ENCODE measurements at places on chromosomes 4 and X.

- DNase-seq = no peak
Observed at GRCh38 chr4:89614155-89614554, 222.8 kb downstream of the SNCA start.

DNA sequence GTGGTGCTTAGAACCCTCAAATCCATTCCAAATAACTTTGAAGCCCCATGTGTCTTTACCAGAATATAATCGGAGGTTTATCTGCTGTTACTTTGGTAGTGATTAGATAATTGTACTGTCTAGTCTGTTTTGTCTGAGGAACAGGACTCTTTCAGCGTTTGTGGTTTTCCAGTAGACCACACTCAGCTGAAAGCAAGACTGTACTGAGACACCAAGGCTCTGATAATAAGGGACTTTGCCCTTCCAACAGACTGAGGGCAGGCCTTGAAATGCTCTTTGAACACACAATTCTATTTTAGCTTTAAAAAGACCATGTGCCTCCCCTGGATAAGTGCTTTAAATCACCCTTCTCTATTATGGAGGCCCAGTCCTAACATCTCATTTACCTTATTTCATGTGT is 76.1 kb downstream of the KLHL8 start:
- DNase-seq = no peak

- no peak for DNase-seq
Observed at GRCh38 chr4:42293967-42294813, 103.1 kb upstream of the SHISA3 start.

- DNase-seq = no peak
Observed at GRCh38 chrX:15956681-15957080, 102.1 kb upstream of the AP1S2 start.

- DNase-seq = no peak
Observed at GRCh38 chr4:122692641-122693520, 39.6 kb upstream of the BBS12 start.

GRCh38 chrX:75748431-75748830 is 36.6 kb downstream of the MAGEE2 start:
- DNase-seq = no peak

DNA sequence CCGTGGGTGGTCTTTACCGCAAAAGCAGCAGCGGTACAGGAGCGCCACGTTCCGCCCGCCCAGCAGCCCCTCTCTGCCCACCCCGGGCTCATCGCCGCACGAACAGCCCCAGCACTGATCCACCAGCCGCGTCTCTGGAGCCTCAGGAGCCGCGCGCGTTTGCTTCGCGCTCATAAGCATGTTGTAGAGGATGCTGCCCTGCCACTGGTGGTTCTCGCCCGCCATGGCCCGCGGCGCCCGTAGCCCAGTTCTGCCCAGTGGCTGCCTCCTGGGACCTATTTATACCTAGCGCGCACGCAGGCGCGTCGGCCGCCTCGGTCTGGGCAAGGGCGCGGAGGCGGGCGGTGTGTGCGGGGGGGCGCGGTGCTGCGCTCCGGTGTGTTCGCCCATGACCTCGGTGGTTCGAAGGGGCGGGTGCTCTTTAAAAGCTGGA is at the start of gene NR0B1:
NR0B1 (minus strand) TSS at position 252 of the 433 bp plus-strand sequence; CDS start at position 225, 27 bp downstream.
- DNase-seq = no peak

DNA sequence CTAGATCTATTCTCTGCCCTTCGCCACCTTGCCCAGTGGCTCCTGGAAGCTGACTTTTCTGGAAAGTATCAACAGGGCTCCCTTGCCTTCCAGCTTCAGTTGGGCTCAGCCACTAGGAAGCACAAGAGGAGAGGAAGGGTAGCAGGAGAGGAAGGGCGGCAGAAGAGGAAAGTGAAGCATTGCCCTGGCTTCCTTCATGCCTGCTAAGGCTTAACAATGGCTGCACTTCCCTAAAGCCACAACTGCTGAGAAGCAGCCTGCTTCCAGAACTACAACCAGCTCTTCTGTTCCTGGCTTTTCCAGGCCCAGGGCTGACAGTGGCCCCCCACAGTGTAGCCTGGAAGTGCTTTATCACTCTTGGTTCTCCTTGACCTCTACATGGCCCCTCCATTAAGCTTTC is 29.1 kb upstream of the PGM2 start:
- DNase-seq = no peak

DNA sequence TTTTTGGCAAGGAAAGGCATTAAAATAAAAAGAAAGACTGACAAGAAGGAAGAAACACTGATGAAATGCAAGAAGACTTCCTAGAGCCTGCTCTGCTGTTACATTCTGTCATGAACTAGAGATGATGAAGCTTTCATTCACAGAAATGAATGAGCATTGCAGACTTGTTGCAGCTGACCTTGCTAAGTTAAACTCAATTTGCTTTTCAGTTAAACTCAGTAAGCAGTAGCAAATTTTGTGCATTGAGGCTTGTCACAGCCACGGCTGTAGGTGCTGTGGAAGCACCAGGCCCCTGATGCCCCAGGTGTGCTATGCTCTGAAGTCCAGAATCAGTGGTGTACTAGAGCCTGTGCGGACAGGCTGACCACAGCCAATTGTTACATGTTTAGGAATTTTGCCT is 39.6 kb upstream of the LSM6 start:
- DNase-seq = no peak

DNA sequence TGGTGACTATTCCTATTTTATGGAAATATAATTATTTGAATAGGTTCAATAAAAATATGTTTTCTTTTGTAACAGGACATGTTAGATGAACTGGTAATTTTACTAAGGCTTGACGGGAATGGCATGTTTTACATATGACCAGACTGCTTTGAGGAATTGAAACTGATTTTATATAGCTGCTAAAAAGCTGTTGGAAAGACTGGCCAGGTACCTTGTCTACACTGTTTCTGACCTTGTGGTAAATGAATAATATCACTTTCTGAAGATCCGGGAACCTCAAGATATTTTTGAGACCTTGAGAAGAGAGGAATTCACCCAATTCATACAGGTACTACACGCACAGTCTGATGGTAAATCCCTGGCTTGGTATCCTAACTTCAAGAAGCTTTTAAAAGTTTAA is 42.1 kb upstream of the USP46 start:
- no peak for DNase-seq

DNA sequence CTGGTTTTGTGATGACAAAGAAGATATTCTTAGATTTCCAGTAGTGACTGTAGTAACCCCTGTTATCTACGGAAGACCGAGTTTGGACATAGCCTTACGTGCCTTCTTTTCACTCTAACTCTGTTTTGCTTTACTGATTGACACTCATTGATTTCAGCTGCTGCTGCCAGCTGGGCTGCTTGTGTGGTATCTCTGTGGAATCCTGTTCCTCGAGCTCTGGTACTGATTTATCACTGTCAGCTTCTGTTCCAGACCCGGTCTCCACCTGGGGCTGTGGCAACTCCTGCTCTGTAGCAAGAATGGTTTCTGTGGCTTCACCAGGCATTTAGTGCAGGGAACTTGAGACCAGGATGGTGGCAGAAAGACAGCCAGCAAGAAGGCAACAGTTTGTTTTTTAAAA is 24.6 kb upstream of the LAP3 start:
- DNase-seq = no peak

- DNase-seq = peak; percentile 60
Observed at GRCh38 chr4:181548873-181549575, 694.2 kb upstream of the TENM3 start.

DNA sequence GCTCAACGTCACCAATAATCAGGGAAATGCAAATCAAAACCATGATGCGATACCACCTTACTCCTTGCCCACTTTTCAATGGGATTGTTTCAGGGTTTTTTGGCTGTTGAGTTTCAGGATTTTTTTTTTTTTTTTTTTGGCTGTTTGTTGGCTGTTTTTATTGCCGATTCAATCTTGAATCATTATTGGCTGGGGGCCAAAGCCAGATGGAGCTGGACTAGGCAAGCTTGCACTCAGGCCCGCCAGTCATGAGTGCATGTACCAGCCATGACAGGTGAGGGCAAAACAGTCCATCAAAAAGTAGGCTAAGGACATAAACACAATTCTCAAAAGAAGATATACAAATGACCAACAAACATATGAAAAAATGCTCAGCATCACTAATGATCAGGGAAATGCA is 13.3 kb downstream of the YIPF7 start:
- DNase-seq = no peak

GRCh38 chr4:1244081-1244977 is 4.6 kb downstream of the CTBP1 start:
- no peak for DNase-seq

GRCh38 chr4:185213877-185214276 is 4.5 kb downstream of the SNX25 start:
- no peak for DNase-seq

DNA sequence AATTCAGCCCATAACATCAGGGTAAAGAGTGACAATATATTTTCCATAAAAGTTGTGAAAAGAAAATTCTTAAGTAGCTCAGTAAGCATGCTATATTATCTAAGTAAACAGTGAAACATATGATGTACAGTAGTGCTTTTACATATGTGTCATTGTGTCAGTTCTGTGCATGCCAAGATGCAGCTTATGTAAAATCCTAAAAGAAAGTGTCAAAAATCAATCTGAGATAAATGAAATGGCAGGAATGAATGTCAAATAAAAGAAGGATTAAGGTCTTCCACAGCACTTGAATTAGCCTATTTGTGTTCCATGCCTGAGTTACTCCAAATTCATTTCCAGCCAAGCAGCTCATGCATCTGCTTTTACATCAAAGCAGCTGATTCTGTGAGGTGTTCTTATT is 452.7 kb upstream of the HS3ST1 start:
- DNase-seq = no peak

DNA sequence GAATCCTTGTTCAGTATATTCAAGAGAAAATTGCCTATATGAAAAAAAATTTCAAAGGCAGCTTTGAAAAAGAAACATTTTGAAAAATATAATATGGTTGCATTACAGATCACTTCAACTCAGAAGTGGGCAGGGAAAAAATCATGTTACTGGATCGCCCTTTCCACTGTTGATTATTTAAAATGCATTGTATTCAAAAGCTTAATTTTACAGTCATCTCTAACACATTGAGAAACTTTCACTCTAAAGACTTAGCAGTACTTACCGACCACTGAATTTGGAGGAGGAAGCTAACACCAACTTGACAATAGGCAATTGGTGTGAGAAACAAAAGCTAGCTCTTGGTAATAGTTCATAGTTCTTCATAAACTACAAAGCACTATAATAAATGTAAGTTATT is 101.9 kb downstream of the CEP135 start:
- no peak for DNase-seq

- no peak for DNase-seq
Observed at GRCh38 chr4:97653701-97654100, 489.6 kb downstream of the STPG2 start.

DNA sequence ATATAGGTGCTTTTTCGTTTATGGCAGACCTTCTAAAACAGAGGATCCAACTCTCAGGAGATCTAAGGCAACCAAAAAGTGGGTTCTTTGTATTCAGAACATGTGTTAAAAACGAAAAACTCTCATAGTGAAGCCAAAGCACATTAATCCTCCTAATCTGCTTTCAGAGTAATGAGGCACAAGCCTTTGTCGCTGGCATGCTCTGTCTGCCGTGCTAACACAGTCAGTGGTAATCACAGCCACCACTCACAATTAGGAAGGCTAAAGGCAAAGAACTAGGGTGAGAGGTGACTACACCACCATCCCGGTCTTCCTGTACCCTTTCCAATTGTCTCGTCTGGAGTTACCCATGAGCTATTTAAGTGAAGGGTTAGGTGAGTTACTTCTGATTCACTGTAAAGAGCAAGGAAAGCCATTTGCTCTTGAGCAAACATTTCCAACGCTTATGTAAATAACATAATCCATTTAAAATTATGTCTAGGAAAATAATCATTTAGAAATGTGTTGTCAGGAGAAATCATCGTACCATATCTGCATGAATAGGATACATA is 40.7 kb downstream of the NPY2R start:
- no peak for DNase-seq

- no peak for DNase-seq
Observed at GRCh38 chr4:772776-773175, 53.2 kb downstream of the CPLX1 start.

GRCh38 chr4:59518005-59518823 is 1681.9 kb upstream of the ADGRL3 start:
- peak; percentile 1 for DNase-seq

DNA sequence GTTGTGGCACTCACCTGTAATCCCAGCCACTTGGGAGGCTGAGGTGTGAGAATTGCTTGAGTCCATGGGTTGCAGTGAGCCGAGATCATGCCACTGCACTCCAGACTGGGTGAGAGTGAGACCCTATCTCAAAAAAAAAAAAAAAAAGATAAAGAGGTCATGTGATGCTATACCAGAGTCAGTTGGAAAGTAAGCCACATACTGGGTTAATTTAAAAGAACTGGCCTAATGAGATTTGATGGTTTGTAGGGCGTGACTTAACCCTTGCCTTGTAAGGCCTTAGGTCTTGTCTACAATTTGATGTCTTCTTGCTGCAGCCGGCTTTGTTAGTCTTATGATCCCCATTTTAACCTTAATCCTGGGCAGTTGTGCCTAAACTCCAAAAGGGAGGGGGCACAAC is 5.2 kb downstream of the MGST2 start:
- no peak for DNase-seq

GRCh38 chrX:110853610-110854009 is 58.0 kb upstream of the CHRDL1 start:
- peak; percentile 1 for DNase-seq

- no peak for DNase-seq
Observed at GRCh38 chr4:141563723-141564122, 72.7 kb upstream of the IL15 start.

Measured in NCI-H1436 treated with DMSO at 0.1 percent for 48 hours (cell line).